ENCODE measurements at places on chromosomes 1 and 21. TPM values are rescaled to one million over a fixed set of nuclear protein-coding genes. Genes with fewer than 3 reads are reported as not detected.

Gene ERICH3
- total RNA-seq = not detected

Gene LMX1A
- not detected for total RNA-seq

Gene LIN28A
- not detected for total RNA-seq

Gene ATAD3C
- total RNA-seq = 0.44 TPM

GRCh38 chr1:40081871-40082270 lies 15.2 kb downstream of the PPT1 start:
- H3K4me3 ChIP-seq = no peak overlapping the region
- no peak for DNase-seq
- H3K27me3 ChIP-seq = no peaks in the 10 kb centered on the region

DNA sequence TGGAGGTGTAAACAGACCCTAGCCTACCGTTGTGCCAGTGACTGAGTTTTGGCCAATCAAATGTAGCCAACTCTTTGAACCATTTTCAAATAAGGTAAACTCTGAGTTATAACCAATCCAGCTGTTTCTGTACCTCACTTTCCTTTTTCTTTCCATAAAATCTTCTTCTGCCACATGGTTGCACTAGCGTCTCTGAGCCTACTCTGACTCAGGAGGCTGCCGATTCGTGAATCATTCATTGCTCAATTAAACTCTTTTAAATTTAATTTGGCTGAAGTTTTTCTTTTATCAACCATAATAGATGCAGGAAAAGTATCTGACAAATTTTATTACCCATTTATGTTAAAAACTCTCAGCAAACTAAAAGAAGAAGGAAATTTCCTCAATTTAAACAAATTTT lies 111.5 kb upstream of the LYPLAL1 start:
- H3K27me3 ChIP-seq = no peaks in the 10 kb centered on the region
- H3K36me3 ChIP-seq = peaks cover 4% of the 10 kb centered on the region
- peaks cover 22% of the 10 kb centered on the region for H3K4me1 ChIP-seq
- no peak overlapping the region for H3K27ac ChIP-seq
- H3K4me3 ChIP-seq = no peak overlapping the region

DNA sequence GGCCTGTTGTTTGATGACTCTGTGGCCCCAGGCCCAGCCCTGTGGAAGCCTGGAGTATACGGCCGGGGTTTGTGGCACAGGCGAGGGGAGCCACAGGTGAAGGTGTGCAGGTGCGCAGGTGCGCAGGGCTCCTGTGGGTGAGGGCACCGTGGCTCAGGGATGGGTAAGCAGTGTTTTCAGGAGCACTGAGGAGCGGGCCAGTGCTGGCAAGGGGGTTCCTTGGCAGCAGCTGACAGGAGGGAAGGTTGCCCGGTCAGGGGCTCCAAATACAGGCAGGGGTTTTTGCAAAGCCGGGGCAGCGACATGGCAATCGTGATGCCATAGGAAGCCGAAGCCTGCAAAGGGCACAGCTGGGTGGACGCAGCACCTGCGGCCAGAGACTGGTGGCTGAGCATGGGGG lies 20.7 kb downstream of the AGPAT3 start:
- no peak overlapping the region for H3K27ac ChIP-seq
- H3K27me3 ChIP-seq = no peaks in the 10 kb centered on the region
- no peak overlapping the region for H3K4me3 ChIP-seq
- DNase-seq = no peak

DNA sequence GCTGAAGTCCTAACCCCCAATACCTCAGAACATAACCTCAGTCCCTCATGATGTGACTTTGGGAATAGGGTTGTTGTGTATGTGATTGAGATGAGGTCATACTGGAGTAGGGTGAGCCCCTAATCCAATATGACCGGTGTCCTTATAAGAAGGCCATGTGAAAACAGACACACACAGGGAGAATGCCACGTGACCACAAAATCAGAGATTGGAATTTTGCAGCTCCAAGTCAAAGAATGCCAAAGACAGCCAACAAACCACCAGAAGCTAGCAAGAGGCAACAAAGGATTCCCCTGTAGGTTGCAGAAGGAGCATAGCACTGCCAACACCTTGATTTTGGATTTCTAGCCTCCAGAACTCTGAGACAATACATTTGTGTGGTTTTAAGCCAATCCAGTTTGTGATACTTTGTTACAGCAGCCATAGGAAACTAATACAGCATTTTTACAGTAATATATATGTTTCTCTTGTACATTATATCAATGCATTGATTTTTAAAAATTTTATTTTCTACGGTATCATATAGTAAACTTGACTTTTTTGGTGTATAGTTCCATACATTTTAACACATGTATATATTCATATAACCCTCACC lies 5.4 kb downstream of the ZSWIM5 start:
- H3K4me1 ChIP-seq = peaks cover 6% of the 10 kb centered on the region
- H3K27me3 ChIP-seq = peaks cover 68% of the 10 kb centered on the region
- DNase-seq = no peak
- H3K27ac ChIP-seq = no peak overlapping the region
- no peak overlapping the region for H3K4me3 ChIP-seq

DNA sequence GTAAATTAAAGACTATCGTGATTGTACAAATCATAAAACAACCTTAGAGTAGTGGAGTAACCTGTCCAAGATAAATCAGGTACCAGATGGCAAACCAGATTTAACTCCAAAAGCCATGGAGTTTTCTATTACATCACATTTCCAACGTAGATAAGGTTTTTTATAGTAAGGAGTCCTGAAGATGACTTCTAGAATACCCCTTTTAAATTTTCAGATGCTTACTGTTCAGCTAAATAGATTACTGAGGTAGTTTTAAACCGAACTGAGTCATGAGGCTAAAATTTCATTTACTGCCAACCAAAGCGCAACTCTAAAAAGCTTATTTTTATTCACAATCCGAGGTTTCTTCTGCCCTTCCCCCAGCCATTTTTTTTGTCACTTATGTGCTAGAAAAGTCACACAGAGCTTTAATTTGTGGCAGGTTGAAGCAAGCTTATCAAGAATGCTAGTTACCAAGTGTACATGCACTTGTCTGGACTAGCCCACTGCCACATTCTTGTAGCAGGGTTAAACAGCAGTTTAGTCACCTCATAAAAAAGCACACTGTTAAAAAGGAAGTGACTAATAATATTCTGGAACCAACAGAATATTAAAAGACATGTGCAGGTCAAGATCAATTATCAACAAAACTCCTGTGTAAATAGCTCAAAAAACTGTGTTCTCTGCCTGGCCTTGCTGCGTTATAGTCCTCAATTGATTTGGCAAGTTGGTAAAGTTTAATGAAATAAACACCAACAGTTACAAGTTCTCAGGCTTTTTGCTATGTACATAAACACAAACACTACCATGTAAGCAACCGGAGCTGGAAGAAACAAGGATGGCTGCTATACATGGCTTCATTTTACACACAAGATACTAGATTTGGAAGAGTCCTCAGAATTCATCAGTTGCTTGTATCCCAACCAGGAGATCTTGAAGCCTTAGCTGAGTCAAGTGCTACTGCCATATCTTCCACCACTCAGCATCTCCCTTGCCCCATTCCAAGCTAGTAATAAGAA lies 180.3 kb upstream of the DMRTA2 start:
- DNase-seq = no peak
- H3K4me1 ChIP-seq = peaks cover 14% of the 10 kb centered on the region
- H3K4me3 ChIP-seq = no peak overlapping the region
- no peaks in the 10 kb centered on the region for H3K36me3 ChIP-seq
- H3K27ac ChIP-seq = peak overlapping the region; percentile 32

DNA sequence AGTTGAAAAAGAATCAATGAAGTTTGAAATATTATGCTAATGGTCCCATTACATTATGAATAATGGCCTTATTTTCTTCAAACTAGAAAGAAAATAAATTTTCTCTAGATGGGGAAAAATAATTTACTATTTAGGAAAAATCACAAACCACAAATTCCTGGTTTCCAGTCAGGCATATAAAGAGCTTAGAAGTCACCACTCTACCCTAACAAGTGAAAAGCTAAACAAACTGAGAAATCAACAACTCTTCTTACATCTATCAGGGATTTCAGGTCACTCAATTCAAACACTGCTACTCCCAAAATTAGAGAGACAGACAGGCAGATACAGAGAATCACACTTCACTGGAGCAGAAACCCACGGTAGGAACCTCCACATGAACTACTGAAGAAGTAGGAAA lies 82.1 kb upstream of the LRRC7 start:
- no peaks in the 10 kb centered on the region for H3K4me1 ChIP-seq
- H3K4me3 ChIP-seq = no peak overlapping the region
- H3K27me3 ChIP-seq = peaks cover 6% of the 10 kb centered on the region
- no peak overlapping the region for H3K27ac ChIP-seq
- peaks cover 3% of the 10 kb centered on the region for H3K36me3 ChIP-seq

GRCh38 chr1:15525050-15526020 lies 1.3 kb upstream of the DNAJC16 start:
- DNase-seq = no peak
- H3K27me3 ChIP-seq = no peaks in the 10 kb centered on the region
- H3K4me3 ChIP-seq = peak overlapping the region; percentile 94
- H3K4me1 ChIP-seq = peaks cover 38% of the 10 kb centered on the region
- H3K36me3 ChIP-seq = peaks cover 2% of the 10 kb centered on the region

- peaks cover 3% of the 10 kb centered on the region for H3K27me3 ChIP-seq
- H3K27ac ChIP-seq = no peak overlapping the region
- H3K4me3 ChIP-seq = no peak overlapping the region
- H3K4me1 ChIP-seq = peaks cover 5% of the 10 kb centered on the region
- no peaks in the 10 kb centered on the region for H3K36me3 ChIP-seq
- no peak for DNase-seq
Observed at GRCh38 chr1:200929530-200930278, 35.0 kb downstream of the INAVA start.

- peaks cover 15% of the 10 kb centered on the region for H3K27me3 ChIP-seq
- H3K27ac ChIP-seq = peak within 1 kb of the TSS; percentile 19
- peak within 1 kb of the TSS; percentile 76 for H3K4me3 ChIP-seq
Observed at GRCh38 chr1:186828611-186829454, at the start of gene PLA2G4A. PLA2G4A (plus strand) TSS chr1:186828949; CDS start chr1:186854355, 25,406 bp downstream.

- H3K27me3 ChIP-seq = no peaks in the 10 kb centered on the region
- no peaks in the 10 kb centered on the region for H3K4me1 ChIP-seq
- H3K4me3 ChIP-seq = no peak overlapping the region
Observed at GRCh38 chr1:223783676-223784075, 62.1 kb downstream of the TP53BP2 start.

- no peak overlapping the region for H3K4me3 ChIP-seq
- DNase-seq = no peak
- H3K36me3 ChIP-seq = no peaks in the 10 kb centered on the region
Observed at GRCh38 chr1:101367630-101368029, 130.8 kb downstream of the S1PR1 start.

- H3K27ac ChIP-seq = no peak overlapping the region
- DNase-seq = no peak
- H3K4me3 ChIP-seq = no peak overlapping the region
- no peaks in the 10 kb centered on the region for H3K36me3 ChIP-seq
Observed at GRCh38 chr1:26907071-26907917, 6.5 kb downstream of the NR0B2 start.

DNA sequence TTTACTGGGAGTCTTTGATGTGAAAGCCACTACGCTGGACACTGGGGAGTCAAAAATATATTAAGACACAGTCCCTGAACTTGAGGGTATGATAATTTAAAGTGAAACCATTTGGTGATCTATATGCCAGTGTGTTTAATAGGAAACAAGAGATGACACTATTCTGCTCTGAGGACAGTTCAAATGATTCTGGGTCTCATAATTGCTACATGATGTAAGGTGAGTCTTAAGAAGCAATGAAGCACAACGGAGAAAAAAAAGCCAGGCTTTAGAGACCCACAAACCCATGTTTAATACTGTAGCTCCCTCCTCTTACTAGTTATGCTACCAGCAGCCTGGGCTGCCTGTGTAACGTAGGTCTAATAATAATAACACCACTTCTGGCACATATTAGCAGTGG lies 14.2 kb upstream of the LRRC8D start:
- no peaks in the 10 kb centered on the region for H3K27me3 ChIP-seq
- no peak overlapping the region for H3K4me3 ChIP-seq
- no peak for DNase-seq
- no peaks in the 10 kb centered on the region for H3K36me3 ChIP-seq

- H3K27ac ChIP-seq = no peak overlapping the region
- no peak overlapping the region for H3K4me3 ChIP-seq
- no peaks in the 10 kb centered on the region for H3K36me3 ChIP-seq
Observed at GRCh38 chr1:159090286-159091179, 14.0 kb upstream of the AIM2 start.

DNA sequence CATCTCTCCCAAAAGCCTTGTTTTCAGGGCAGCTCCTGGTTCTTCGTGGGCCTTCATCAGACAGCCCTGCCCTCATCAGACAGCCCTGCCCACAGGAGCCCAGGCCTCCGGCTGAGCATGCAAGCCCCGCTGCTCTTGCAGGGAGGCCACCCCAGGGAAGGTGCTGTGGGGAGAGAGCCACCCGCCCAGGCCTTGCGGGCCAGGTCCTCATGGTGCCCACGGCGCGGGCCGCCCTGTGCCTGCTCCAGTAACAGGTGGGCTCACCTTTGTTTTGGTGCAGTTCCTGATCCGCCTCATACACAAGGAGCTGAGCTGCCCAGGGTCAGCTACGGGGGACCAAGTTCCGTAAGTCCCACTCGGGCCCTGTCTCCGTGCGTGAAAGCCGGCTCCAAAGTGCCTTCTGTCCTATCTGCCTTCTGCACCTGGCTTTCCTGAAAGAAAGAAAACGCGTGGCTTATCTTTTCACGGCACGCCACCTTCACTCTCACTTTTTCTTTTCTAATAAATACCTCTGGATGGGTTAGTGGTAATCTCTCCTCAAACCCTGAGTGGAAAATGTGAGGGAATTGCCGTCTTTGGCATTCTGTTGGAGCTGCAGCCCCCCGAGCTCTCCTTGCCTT lies 65.9 kb downstream of the SLC37A1 start:
- H3K4me1 ChIP-seq = peaks cover 2% of the 10 kb centered on the region
- H3K36me3 ChIP-seq = peaks cover 16% of the 10 kb centered on the region
- H3K4me3 ChIP-seq = no peak overlapping the region
- no peaks in the 10 kb centered on the region for H3K27me3 ChIP-seq

GRCh38 chr1:88890131-88890530 lies 1.2 kb downstream of the GTF2B start:
- peak overlapping the region; percentile 98 for H3K4me3 ChIP-seq
- peaks cover 7% of the 10 kb centered on the region for H3K36me3 ChIP-seq
- peaks cover 27% of the 10 kb centered on the region for H3K4me1 ChIP-seq
- peak overlapping the region; percentile 97 for H3K27ac ChIP-seq
- H3K27me3 ChIP-seq = peaks cover 4% of the 10 kb centered on the region
- DNase-seq = no peak

All from osteocyte (in vitro differentiated cells).